ENCODE measurements at places on chromosomes 11 and 22. TPM values are rescaled to one million over a fixed set of nuclear protein-coding genes. Genes with fewer than 3 reads are reported as not detected.

Gene DERL3
- 18.3 TPM for polyA plus RNA-seq

Gene MS4A3
- not detected for polyA plus RNA-seq

Gene C1QTNF4
- polyA plus RNA-seq: 1.3 TPM

Gene RIBC2
- 1.5 TPM for polyA plus RNA-seq

Gene TIMP3
- polyA plus RNA-seq: 10.2 TPM

Gene PARVA
- 15.7 TPM for polyA plus RNA-seq

Gene SAAL1
- polyA plus RNA-seq: 12.7 TPM

Gene OR52E5
- polyA plus RNA-seq: not detected

Gene SAA4
- polyA plus RNA-seq: 0.93 TPM

Gene MUC2
- polyA plus RNA-seq: 22.8 TPM

Gene RELA
- polyA plus RNA-seq: 37.5 TPM

Gene SHISA8
- polyA plus RNA-seq: not detected

Gene AGBL2
- 0.92 TPM for polyA plus RNA-seq

Gene TXNRD2
- polyA plus RNA-seq: 18.3 TPM

Gene MYO7A
- polyA plus RNA-seq: 1.8 TPM

Gene KIRREL3
- polyA plus RNA-seq: 1.8 TPM

Gene PDGFD
- 0.69 TPM for polyA plus RNA-seq

Gene OR8G1
- not detected for polyA plus RNA-seq

Gene PNPLA3
- not detected for polyA plus RNA-seq

Gene PISD
- 29.3 TPM for polyA plus RNA-seq

Gene CLMP
- polyA plus RNA-seq: 12.1 TPM

Gene EI24
- polyA plus RNA-seq: 77.8 TPM

Gene C11orf86
- polyA plus RNA-seq: 132 TPM

Gene GLB1L2
- polyA plus RNA-seq: 6.0 TPM

Gene UPK2
- polyA plus RNA-seq: not detected

Gene MUC5B
- polyA plus RNA-seq: 1.4 TPM

Gene NECTIN1
- 19.0 TPM for polyA plus RNA-seq

Gene IGLL1
- polyA plus RNA-seq: not detected

Gene NRGN
- polyA plus RNA-seq: 1.8 TPM

Gene GAB4
- not detected for polyA plus RNA-seq

Gene NXPE4
- polyA plus RNA-seq: 46.8 TPM

Gene RPS6KA4
- 16.6 TPM for polyA plus RNA-seq

Gene OR2AT4
- not detected for polyA plus RNA-seq

Gene PLAAT2
- polyA plus RNA-seq: 27.0 TPM

Gene MIF
- 684 TPM for polyA plus RNA-seq

Gene VSTM5
- 3.6 TPM for polyA plus RNA-seq

Gene SCN3B
- polyA plus RNA-seq: 0.60 TPM

Gene SMC1B
- not detected for polyA plus RNA-seq

Gene C22orf23
- 0.15 TPM for polyA plus RNA-seq

Gene FHIP1B
- 89.0 TPM for polyA plus RNA-seq

Gene OR10D3
- polyA plus RNA-seq: not detected

Gene SMTNL1
- not detected for polyA plus RNA-seq

Data from sigmoid colon (tissue), 7 donors.